ENCODE measurements at places on chromosomes 2 and 18.

DNA sequence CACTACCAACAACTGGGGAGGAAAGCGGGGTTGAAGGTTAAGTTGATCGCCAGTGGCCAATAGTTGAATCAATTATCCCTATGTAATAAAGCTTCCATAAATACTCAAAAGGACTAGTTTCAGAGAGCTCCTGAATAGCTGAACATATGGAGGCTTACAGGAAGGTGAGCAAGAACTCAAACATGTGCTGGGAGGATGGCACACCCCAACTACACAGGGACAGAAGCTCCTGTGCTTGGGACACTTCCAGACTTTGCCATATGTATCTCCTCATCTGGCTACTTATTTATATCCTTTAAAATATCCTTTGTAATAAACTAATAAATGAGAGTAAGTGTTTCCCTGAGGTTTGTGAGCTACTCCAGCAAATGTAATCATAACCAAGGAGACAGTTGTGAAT, 115.7 kb downstream of the HNMT start:
- no peak for DNase-seq

GRCh38 chr2:165193178-165193777, 10.6 kb downstream of the SCN3A start:
- DNase-seq, result no peak

DNA sequence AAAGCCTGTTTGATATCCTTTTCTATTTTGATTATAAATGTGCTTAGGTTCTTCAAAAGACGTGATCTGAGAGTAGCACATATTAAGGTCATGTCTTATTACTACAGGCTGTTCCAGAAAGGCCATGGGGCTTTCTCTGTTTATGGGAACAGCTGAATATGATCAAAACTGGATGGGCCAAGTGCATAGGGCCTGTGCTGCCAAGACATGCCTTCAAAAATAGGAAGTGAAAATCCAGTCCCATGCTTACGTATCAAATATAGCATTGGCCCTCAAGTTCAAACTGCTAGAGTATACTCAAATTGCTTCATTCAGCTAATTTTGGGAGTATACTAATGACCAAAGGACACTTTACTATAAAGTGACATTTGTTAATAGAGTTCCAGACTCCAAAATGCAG, 24.1 kb downstream of the SLC25A52 start:
- no peak for DNase-seq

DNA sequence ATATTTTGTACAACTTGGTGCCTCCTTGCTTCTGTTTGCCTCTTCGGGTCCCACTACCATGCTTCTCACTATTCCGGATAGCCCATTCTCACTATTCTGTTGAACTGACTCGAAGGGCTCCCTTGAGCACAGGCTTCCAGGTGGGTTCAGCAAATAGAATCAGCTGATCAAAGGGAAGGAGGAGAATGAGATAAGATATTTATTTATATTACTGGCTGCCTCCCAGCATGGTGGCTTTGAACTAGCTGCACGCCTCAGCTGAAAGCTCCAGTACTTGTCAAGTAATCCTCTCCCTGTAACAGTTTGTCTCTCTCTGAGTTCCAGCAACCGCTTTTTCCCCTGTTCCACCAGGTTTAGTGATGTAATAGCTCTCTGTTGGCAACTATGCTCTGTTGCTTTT, 187.8 kb upstream of the HNRNPA3 start:
- DNase-seq, result no peak

Data from effector memory CD4-positive, alpha-beta T cell (primary cell).